GM04503 (cell line): ENCODE measurements at places on chromosomes 11 and 22.

- DNase-seq = no peak
These were observed 3.4 kb downstream of the MALAT1 start for GRCh38 chr11:65502274-65502554.

- no peak for DNase-seq
These were observed 1.3 kb upstream of the LIMK2 start for GRCh38 chr22:31210556-31211421.

GRCh38 chr22:31329029-31329428 is 17.1 kb downstream of the PATZ1 start:
- DNase-seq = no peak

DNA sequence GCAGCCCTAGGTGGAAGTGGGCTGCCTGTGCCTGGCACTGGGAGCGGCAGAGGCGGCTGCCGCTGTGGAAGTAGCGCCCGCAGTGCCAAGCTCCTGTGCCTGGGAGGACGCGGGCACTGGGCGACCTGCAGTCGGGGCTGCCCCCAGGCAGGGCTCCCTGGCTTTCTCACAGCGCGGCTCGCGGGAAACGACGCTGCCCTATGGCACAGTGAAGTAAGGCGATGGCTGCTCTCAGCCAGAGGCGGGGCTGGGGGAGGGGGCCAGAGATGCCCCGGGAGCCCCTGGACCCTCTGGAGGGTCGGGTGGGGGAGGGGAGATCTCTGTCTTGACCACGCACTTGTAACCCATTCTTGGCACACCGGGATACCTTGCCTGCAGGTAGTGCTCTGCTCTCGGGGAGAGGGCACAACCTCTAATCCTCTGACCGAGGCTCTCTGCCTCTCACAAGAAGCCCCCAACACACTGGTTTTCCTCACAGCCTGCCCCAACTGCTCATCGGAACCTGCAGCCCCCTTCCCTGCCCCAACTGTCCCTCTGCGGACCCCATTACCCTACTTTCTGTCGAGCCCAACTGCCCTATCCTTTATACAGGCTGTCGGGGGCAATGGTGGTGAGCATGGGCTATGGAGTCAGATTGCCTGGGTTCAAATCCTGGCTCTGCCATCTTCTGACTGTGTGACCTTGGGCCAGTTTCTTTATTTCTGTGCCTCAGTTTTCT is 32.2 kb upstream of the TRIM29 start:
- DNase-seq = no peak

GRCh38 chr11:1567052-1567720 is 4.9 kb downstream of the DUSP8 start:
- no peak for DNase-seq

- no peak for DNase-seq
These were observed 57.2 kb downstream of the SIK2 start for GRCh38 chr11:111659201-111660115.

DNA sequence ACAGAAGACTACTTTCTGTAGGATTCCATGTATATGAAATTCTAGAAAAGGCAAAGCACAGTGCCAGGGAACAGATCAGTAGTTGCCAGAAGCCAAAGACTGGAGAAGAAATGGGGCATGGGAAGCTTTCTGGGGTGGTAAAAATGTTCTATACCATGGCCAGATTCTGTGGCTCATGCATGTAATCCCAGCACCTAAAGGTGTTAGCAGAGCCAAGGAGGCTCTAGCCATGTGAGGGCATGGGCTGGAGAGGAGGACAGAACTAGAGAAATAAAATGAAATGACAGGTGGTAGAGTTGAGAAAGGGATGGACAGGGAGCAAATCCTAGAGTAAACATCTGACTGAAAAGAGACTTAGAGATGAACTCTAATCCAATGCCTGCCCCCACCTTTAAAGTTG is 26.9 kb upstream of the HMGXB4 start:
- no peak for DNase-seq

- no peak for DNase-seq
These were observed 1.1 kb upstream of the AP2A2 start for GRCh38 chr11:924406-925157.

- DNase-seq = no peak
These were observed 106.2 kb upstream of the OR4B1 start for GRCh38 chr11:48110509-48110766.

- no peak for DNase-seq
These were observed 30.4 kb downstream of the CYP2R1 start for GRCh38 chr11:14861680-14862079.

GRCh38 chr11:118398791-118399559 is 2.4 kb upstream of the ATP5MG start:
- no peak for DNase-seq

DNA sequence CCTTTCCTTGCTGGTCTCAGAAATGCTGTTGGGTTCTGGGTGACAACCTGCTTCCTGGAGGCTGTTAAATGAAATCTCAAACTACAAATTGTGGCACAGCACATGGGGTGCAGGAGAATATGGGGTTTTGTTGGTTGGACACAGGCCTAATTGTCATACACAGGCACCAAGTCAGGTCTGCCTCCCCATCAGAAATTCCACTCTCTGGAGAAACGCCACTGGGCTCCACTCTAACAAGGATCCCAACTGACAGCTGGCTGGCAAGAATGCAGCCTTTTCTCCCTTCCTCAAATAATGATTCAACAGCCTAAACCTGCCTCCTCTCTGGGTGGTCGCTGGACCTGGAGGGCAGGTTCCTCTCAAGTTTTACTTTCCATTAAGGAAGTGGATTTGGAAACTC is 177.8 kb upstream of the NARS2 start:
- no peak for DNase-seq

DNA sequence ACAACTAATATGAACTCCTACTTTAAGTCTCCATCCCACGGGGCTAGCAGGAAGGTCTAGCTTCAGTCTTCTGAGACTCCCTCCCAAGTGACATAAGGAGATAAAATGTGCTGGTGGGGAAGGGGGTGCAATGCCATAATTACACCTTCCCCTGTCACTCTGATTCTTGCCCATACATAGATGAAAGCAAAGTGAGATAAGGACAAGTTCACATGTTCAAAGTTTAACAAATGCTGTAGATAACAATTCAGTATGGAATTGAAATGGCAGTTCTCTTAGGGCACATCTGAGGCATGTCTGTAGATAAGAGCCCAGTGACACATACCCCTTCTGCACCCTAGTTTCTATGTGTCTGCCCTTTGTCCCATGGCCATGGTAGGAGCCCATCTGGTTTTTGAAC is 38.2 kb upstream of the PANX1 start:
- DNase-seq = no peak

- DNase-seq = no peak
These were observed 15.2 kb upstream of the CDC42EP1 start for GRCh38 chr22:37544955-37545702.

DNA sequence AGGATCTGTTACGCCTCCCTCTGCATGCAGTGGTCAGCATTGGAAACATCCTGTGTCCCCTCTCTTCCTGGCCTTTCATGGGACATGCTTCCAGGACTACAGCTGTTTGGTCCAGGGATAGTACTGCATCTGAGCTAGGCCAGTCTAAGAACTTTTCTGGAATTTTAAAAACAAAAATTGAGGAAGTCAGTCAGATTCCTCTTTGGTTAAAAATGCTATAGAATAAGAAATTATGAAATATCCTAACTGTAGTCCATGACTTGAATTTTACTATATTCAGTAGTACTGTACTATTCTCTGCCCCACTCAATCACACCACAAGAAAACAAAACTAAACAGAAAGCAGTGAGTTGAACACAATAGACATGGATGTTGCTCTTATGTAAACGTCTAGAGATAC is 201.0 kb upstream of the CADM1 start:
- no peak for DNase-seq

DNA sequence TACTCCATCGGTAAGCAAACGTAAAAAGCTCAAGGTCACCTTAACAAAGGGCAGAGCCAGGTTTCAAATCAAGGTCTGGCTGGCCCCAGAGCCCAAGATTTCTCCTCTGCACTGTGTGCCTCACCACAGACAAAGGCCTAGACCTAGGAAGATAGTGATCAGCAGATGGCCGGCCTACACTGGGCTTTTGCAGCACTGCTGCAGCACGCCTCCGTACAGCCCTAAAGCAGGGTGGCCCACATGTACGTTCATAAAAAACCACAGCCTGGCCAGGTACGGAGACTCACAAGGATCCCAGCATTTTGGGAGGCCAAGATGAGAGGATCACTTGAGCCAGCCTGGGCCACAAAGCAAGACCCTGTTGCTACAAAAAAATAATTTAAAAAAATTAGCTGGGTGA is 106.3 kb upstream of the PITPNB start:
- no peak for DNase-seq

DNA sequence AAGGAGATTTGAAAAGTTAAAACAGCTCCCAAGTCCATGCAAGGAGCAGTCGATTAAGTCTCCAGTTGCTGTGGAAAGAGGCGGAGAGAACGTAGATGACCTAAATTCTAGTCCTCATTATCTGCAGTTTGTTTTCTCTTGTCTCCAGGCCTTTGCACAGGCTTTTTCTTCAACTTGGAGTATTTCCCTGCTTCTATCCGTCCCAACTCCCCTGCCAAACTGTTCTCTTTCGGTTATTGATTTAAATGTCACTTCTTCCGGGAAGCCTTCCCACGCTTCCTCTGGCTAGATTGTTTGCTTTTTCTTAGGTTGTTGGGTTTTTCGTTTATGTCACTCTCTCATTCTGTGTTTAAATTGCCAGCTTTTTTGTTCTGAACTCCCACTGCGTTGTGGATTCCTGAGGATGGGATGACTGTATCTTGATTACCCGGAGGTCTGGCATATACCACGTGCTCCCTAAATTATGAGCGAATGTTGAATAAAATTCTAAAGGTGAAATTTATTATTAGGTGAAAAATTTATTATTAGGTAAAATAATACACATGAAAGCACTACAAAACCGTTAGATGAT is 463 bp downstream of the TMEM126B start:
- no peak for DNase-seq

GRCh38 chr11:85301895-85302678 is 325.1 kb downstream of the DLG2 start:
- DNase-seq = no peak

DNA sequence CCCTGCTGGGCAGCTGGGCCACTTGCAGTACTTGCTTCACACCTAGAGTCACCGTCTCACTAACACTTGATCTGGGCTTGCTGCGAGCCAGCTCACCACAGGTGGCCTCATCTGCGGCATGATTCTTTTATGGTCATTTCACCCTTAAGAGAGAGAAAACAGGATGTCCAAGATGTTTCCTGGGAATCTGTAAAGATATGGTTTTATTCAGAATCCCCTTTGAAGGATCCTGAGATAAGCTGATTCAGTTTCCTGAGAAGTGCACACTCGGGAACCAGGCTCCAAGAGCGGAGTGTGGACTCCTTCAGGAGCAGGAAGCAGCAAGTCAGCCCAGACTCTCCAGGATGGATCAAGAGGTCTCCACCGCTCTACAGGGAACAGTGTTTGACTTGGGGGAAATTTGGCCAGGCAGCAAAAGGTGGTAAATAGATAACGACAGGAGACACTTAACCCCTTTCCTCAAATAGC is 21.8 kb upstream of the TP53AIP1 start:
- no peak for DNase-seq

GRCh38 chr11:2097356-2097997 is 41.7 kb downstream of the IGF2 start:
- DNase-seq = peak; percentile 74

DNA sequence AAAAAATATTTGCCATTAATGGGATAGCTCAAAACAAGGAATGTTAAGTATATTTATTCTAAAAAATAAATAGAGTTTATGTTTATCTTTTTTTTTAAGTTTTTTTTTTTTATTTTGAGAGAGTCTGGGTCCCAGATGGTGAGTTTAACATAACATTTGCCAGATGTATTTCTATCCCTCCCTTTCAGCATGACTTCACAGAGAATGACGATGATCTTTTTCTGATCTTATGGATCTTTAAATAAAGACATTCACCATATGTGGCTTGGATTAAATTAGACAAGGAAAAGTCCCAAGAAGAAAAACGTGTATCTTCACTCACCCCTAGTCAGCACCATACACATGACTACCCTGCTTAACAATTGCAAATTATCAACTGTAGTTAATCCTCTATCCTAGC is 839.8 kb upstream of the CNTN5 start:
- no peak for DNase-seq

- DNase-seq = no peak
These were observed 8.6 kb downstream of the TSSC4 start for GRCh38 chr11:2409126-2409525.

DNA sequence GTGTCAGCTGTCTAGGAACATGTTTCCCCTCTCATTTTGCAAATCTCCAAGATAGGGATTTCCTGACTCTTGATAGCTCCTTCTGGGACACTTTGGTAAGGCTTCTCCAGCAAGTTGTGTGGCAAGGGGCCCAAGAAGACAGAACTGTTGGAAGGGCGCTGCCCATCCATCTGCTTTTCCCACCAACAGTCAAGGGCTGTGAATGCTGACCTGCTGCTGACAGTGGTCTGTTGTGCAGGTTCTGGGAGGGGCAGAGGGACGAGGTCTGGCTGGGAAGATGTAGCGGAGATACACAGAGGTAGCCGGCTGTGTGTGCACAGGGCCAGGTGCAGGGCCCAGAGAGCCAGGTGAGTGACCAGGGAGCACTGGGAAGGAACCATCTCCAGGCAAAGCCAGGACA is 12.2 kb downstream of the BCR start:
- no peak for DNase-seq

DNA sequence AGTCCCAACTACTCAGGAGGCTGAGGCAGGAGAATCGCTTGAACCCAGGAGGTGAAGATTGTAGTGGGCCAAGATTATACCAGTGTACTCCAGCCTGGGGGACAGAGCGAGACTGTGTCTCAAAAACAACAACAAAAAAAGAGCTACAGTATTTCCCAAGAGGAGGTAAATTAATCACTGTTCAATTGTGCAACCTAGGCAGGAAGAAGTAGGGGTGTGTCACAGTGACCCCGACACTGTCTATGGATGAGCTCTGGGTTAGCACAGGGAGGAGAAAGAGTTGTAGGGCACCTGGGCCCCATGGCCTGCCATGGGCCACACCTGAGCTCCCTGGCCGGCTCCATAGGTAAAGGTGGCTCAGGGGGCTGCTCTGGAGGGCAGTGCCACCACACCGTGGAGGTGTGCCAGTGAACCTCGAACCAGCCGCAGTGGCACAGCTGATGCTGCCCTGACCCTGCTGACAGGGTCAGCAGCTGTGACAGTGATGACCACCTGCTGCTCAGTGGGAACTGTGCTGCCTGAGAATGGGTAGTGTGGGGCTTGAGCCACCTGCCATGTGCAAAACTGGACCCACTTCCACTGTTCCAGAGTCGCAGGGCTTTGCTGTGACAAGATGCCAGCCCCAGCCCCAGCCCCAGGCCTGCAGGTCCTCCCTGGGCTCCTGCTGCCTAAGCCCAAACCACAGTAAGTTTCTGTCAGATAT is 84.0 kb upstream of the PITPNB start:
- DNase-seq = no peak
